Ureter (tissue), 1 donor: ENCODE measurements at places on chromosomes 6 and 20. TPM values are rescaled to one million over a fixed set of nuclear protein-coding genes. Genes with fewer than 3 reads are reported as not detected.
A peak's percentile ranks its signal among the peaks of the same experiment; 100 is the strongest.

DNA sequence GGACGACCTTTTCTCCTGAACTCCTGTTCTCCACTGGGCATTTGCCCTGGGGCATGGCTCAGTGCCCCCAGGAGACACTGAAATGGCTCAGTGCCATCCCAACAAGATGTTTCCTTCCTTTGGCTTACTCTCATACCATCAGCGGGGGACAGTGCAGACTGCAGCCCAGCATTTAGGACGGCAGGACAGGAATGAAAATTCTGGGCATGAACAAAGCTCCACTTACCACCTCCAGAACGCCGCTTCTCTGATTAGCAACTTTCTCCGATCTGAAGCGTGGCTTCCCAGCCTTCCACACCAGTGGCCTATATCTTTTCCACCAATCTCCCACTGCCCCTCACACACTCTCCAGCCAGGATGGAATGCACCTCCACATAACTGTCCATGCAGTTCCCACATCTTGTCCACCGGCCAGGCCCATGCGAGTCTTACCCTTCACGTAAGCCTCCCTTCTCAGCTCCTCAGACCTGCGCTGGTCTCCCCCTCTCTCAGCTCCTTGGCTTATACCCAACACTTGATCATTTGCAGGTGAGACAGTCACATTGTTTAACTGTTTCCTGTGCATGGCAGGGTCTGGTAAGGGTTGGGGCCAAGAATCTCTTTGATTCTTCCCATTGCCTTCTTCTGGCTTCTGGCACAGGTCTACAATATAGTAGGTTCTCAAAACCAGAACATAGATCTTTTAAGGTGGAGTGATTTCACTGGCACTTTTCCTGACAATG lies 114.5 kb downstream of the FYN start:
- DNase-seq, result no peak

- no peak for DNase-seq
Measured at GRCh38 chr6:135066397-135066796, 11.8 kb upstream of the HBS1L start.

The PRL gene
- total RNA-seq, result not detected

- peak; percentile 45 for DNase-seq
Measured at GRCh38 chr6:107561306-107561705, 71.4 kb downstream of the SOBP start.

DNA sequence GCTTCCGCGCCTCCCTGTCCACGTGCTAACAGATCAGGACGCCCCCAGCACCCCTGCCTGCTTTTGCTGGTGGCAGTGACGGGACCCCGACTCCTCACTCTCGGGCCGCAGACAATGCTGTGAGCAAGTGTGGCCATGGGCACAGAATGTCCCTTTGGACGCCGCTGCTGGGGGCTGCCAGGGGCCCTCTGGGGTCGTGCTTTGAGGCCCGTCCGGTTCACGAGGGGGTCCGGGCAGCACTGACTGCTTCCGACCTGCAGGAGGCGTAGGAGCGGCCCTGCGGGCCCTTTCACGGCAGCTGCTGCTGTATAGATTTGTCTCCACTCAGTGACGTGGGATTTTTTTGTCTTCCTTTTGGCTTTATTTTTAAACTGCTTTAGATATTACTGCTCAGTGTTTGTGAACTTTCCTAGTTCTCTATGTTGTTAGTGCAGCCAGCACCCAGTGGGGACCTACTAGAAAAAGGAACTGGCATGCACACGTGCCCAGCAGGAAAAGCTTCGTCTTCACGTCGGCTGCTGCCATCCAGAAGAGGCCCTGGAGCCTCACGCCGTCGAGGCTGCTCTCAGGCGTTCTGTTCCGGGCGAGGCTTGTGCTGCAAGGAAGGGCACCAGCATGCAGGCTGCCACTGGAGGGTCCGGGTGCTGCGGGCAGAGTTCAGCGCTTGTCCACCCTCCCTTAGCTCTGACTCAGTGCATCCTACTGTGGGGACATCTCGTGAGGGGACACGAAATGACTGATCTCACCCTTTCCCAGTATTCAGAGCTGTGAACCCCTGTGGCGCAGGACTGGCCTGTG lies 21.7 kb downstream of the UCKL1 start:
- no peak for DNase-seq

The KIF3B gene
- total RNA-seq, result 35.4 TPM

The MUC22 gene
- not detected for total RNA-seq
